Stimulated activated CD4-positive, alpha-beta T cell treated with anti-CD3 and anti-CD28 coated beads, Interleukin-12 subunit alpha, Interleukin-12 subunit beta, amount 100 ng/mL, for 4 hours (primary cell): ENCODE measurements at places on chromosomes 12 and 14.

GRCh38 chr12:25886396-25886795 lies 72.1 kb upstream of the RASSF8 start:
- DNase-seq: no peak

GRCh38 chr12:120110550-120111501 lies 5.7 kb downstream of the RAB35 start:
- DNase-seq: peak; percentile 22

- DNase-seq: no peak
Observed at GRCh38 chr14:30443368-30444007, 115.5 kb upstream of the G2E3 start.

DNA sequence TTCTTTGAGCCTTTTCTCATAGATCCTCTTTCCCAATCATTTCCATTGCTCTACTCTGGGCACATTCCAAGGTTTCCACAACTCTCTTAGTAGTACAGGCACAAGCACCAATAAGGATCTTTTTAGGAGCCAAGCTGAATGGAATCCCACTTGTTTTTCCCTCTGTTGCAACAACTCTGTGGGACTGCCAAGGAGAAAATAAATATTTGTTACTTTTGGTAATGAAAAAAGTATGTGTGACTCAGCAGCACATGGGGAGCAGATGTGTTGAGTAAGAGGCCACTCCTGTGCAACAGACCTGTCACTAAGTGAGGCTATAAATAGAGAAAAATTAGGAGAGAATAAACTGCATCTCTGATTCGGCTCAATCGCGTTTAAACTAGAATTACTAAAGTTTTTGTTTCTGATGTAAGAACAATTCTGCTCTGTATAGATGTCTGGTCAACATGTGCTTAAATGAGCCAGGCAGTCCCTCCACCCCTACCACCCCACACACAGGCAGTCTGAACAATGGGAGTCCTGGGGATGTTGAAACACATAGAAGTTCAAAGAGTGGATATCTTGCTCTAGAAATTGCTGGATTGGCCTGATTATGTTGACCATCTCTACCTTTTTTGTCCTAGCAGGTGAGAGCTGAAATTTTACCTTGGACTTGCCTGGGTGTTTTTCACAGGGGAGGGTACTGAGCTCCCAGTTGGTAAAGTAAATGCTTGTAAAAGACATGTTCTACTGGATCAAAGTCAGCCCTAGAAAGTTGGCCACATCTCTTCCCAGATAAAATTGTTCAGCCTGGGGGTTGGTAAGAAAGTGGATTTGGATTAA lies 244.3 kb upstream of the NOVA1 start:
- no peak for DNase-seq

GRCh38 chr12:50514526-50515276 lies 9.9 kb downstream of the DIP2B start:
- DNase-seq: no peak
